ENCODE measurements at places on chromosomes 5 and 9.

DNA sequence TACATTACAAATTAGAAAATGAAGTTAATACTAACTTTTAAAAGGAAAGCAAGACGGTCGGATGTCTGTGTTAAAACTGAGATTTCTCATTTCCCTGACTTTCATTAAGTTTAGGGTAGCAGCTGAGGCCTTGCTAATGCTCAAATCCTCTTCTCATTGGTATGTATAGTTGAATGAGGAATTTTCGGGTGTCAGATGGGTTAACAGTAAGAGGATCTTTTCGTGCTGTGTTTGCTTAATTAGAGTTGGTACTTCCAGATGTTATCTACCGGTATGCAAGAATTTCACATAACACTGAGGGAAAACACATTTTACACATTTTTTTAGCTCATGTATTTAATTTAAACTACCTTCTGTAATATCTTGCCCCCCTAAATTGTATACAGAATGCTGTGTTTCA, 168.2 kb upstream of the CTNND2 start:
- DNase-seq: no peak

DNA sequence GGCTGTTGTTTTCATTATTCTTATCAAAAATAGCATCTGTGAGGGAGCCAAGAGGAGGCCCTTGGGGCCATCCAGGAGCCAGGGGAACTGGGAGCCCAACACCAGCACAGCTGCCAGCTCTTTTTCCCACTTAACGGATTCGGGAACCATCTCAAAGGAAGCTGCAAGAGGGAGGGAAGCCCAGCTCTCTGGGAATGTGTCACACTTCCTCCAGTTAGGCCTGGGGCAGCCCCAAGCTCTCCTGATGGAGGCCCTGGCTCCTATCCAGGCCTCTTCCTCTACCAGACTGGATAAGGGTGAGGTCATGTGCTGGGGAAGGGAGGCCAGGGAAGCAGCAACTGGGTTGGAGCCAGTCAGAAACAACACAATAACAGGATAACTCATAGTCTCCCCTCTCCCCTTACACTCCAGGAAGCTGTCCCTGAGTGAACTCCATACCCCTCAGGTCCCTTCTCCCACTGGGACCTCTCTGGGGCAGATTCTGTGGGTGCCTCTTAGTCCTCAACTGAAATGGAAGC, 12.7 kb downstream of the CSF2 start:
- DNase-seq: no peak

DNA sequence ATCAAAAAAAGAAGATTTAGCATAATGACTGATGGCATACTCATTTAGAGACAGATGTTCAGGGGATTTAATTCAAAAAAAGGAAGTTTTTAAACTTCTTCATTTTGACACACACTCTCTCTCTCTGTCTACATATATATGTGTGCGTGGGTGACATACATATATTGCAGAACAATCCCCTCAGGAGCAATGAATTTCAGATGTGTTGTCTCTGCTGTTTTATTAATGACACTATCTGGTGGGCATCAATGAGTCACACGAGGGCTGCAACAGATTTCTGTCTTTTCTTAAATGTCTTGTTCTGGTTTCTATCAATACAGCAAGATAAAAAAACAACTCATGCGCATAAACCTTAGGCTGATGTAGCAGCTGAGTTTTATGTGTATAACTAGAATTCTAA, 123.5 kb upstream of the SLCO6A1 start:
- DNase-seq: no peak

DNA sequence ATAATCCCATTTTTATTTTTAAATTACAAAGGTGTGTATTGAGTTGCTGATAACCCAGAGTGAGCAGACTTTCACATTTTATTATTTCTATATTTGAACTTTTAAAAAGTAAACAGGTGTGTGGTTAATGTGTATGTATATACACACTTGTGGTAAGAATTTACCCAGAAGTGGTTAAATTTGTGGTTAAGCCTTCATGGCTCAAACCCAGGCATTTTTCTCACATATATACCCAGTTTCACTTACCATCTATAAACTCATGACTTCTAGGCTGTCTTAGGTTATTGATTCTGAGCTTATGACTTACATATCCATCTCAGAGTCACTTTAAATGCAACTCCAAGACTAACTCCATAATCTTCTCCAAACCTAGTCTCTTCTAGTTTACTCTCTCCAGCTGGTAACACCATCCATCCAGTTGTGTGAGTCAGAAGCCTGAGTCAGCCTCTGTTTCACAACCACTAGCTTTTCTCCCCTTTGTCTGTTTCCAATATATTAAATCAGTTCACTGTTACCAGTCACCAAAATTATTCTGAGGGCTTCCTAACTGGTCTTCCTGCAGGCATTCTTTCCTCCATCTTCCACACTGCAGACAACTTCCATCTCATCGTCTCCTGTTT, 20.2 kb downstream of the ZBED3 start:
- DNase-seq: no peak

DNA sequence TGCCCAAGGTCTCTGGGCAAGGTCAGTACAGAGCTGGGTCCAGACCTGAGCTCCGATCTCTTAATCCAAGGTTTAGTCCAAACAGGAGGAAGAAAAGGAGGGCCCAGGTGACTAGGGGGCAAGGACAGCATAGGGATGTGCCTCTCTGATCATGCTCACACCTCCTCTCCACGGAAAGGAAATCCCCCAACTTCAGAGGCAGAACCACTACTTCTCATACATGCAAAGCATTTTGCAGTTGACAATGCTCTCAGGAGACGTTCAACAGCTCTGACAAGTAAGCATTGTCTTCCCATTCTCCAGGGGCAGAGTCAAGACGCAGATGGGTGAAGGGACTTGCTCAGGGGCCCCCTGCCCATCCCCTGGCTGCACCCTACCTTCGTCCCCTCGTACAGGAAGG, 8.7 kb upstream of the CORO2A start:
- DNase-seq: no peak

GRCh38 chr5:5422819-5423515, 490 bp downstream of the ICE1 start:
- DNase-seq: no peak
